ENCODE measurements at places on chromosomes 5 and 9. TPM values are rescaled to one million over a fixed set of nuclear protein-coding genes. Genes with fewer than 3 reads are reported as not detected.
A peak's percentile ranks its signal among the peaks of the same experiment; 100 is the strongest.

PWWP2A gene
- total RNA-seq = 16.3 TPM

- peak; percentile 43 for DNase-seq
These were observed 16.1 kb downstream of the EQTN start for GRCh38 chr9:27280860-27281259.

- DNase-seq = no peak
These were observed 33.1 kb upstream of the ORM1 start for GRCh38 chr9:114289571-114290481.

DNA sequence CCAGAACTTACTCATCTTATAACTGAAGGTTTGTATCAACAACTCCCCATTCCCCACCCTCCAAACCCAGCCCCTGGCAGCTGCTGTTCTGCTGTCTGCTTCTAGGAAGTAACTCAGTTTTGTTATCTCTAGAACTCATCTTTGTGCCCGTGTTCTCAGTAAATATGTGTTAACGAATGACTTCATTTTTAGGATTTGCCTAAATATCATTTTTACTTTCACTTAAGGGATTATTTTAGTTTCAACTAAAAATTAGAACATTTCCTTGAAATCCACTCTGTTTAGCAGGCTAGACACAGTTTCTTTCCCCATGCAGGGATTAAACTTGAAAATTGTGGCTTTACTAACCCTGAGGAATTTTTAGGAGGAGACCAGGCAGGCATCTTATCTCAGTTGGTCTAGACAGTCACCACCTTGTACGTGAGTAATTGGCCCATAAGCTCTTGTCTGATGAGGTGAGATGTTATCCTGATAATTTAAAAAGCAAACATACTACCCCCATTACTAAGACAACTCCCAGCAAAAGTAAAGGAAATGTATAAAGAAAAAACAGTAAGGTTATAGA, 68.2 kb upstream of the TNFAIP8 start:
- no peak for DNase-seq

GDA gene
- 14.6 TPM for total RNA-seq

GRCh38 chr9:95127249-95128176, 190.0 kb downstream of the FANCC start:
- DNase-seq = peak; percentile 38

HNRNPH1 gene
- total RNA-seq = 735 TPM

Measured in renal cortical epithelial cell (primary cell).